Stimulated activated CD4-positive, alpha-beta T cell treated with anti-CD3 and anti-CD28 coated beads, Interleukin-1b, Interleukin-23, amount 100 ng/mL, for 4 hours (primary cell): ENCODE measurements at places on chromosomes 3 and 15.
A peak's percentile ranks its signal among the peaks of the same experiment; 100 is the strongest.

GRCh38 chr15:91471468-91471867 is 371.4 kb downstream of the SV2B start:
- no peak for DNase-seq

DNA sequence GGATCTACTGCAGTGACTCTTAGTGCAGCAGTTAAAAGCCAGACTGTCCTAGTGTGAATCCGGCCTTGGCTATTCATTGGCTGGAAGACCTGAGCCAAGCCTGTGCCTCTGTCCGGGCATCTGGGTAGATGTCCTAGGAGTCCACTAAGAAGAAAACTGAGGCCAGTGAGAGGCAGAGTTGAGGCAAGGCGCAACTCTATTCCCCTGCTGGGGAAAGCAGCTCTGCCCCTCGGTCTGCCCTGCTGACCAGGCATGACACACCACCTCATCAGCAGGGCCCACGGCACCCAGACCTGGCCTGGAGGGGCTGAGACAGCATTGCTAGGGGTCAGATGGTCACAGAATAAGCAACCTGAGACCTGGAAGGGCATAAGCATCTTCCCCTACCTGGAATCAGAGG is 46.7 kb upstream of the ABHD2 start:
- DNase-seq, result no peak

DNA sequence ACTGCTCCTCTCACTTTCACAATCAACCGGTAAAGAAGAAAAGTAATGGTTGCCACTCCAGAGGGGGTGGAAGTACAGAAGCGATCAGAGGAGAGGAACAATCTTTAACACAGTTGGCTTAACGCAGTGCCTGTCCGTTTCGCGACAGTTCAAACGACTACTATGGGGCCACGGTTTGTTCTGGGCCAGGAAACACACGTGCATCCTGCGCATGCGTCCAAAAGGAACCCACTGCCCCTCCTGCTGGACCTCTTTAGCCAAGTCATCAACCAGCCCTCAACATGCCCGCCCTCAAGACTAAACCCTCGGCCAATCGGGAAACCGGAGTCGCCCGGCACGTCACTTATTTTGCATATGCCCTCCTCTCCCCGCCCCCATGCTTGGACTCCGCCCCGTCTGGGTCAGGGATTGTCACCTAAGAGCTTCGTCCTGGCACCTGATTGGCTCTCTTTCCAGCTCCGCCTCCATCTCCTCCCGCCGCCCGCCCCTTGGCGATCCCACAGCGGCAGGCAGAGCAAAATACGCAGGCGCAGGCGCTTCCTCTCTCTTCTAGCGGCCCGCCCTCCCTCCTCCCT is 345 bp upstream of the CDV3 start:
- DNase-seq, result peak; percentile 100

DNA sequence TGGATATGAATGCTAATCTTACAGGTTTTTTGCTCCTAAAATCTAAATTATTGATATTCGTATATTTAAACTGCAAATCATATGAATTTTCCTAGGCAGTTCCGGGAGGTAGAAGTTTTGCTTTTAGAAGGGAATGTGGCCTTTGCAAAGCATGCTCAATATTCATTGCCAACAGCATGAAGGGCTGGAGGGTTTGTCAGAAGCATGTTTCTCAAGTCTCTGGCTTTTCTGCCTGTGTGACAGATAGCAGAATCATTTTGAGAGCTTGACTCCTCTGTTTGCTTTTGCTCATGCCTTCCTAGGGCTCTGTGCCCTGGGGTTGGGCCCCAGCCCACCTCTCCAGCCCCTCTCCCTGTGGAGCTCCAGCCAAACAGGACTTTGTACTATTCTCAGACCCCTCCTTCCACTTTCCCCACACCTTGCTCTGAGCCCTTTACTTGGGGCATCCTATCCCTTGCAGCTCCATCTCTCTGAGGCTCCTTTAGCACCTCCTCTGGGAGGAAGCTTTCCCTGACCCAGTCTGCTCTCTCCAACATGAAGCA is 91.3 kb downstream of the ARNT2 start:
- DNase-seq, result no peak

GRCh38 chr15:44325568-44325967 is 37.0 kb downstream of the GOLM2 start:
- DNase-seq, result no peak

DNA sequence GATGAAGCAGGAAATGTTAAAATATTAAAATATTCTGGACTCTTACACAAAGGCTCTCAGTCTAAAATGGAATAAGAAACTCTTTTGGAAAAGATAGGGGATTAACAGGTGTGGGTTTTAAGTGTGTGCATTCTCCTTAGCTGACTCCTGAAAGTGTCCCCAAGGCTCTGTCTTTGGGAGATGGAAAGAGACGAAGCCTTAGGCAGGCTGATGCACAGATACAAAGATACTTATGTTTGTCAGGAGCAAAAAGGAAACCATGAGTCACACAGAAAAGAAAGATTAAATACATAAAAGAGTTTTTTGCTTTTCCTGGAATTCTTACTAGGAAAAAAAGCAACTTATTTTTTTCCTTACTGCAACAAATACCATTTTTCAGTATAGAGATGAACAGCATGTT is 23.8 kb upstream of the ABI3BP start:
- DNase-seq, result no peak

DNA sequence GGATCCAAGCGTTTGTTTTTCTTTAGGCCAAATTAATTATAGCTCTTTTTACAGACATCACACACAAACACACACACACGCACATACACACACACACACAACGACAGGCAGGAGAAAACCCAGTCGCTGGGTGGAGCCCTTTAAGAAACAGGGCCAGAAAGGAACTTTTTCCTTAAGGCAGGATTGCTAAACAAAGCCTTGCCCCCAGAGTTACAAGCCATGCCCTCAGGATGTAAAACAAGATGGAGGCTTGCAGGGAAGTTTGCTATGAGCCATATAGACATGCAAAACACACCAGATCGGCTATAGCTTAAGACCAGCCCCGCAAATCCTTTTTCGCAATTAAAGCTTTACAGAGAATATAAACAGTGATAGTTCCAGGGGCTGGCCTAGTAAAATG is 16.3 kb upstream of the IQCF2 start:
- no peak for DNase-seq

DNA sequence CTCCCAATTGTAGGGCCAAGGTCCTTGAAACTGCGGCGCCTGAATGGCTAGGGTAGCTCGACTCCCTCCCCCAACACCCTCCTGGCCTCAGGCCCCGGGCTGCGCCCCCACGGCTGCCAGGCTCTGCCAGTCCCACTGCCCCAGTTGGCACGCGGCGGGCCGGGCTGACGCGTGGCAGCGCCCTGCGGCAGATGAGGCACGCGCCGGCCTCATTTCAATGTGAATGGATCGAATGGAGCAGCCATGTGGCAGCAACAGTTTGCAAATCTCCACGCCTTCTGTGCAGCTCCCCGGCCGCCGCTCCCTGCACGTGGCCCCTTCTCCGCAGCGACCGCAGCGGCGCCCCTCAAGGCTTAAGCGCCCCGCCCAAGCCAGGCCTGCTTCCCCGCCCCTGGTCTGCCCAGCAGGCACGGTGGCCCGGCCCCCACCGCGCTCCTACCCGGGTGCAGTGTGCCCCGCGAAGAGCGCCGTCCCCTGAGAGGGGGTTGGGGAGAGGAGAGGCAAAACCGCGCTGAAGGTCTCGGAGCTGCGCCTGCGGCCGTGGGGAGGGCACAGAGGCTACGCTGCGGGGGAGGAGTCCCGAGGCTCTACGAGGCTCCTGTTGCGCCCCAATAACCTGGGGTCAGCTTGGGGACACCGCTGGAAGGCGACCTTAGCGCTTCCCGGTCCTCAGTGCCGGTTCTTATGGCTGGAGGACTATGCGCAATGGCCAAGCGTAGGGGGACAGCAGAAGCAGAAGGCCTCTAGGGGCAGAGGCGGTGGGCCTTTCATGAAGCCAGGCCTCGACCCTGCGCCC is 3.1 kb upstream of the DLL4 start:
- DNase-seq, result no peak
